ENCODE measurements at places on chromosomes 7 and 10. TPM values are rescaled to one million over a fixed set of nuclear protein-coding genes. Genes with fewer than 3 reads are reported as not detected.

- no peak for DNase-seq
- no peaks in the 10 kb centered on the region for H3K36me3 ChIP-seq
- no peak overlapping the region for H3K4me3 ChIP-seq
- H3K27me3 ChIP-seq, result no peaks in the 10 kb centered on the region
- H3K4me1 ChIP-seq, result peaks cover 2% of the 10 kb centered on the region
Observed at GRCh38 chr7:473870-474604, 45.6 kb downstream of the PDGFA start.

GRCh38 chr10:124221356-124222317, 128.2 kb upstream of the CHST15 start:
- no peak overlapping the region for H3K4me3 ChIP-seq
- peak overlapping the region; percentile 5 for H3K27ac ChIP-seq
- H3K36me3 ChIP-seq, result no peaks in the 10 kb centered on the region
- peaks cover 12% of the 10 kb centered on the region for H3K27me3 ChIP-seq
- peaks cover 9% of the 10 kb centered on the region for H3K4me1 ChIP-seq

DNA sequence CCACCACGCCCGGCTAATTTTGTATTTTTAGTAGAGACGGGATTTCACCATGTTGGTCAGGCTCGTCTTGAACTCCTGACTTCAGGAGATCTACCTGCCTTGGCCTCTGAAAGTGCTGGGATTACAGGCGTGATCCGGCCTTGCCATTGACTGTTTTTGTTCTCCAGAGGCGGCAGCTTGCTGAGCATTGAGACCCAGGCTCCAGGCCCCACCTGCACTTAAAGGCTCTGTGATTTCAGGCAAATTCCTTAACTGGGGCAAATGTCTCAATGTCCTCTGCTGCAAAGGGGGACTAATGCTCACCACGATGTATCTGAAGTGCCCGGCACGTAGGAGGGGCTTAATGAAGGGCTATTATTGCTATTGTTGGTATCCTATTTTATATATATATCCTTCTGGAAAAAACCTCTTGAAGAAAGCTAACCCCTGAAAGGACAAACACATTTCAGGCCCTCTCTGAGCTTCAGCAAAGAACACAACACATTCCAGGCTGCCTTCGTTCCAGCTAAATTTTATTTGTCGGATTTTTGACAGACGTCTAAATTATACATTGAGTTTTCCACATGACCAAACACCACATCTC, 29.0 kb downstream of the TRIM8 start:
- no peaks in the 10 kb centered on the region for H3K27me3 ChIP-seq
- no peak for DNase-seq
- no peaks in the 10 kb centered on the region for H3K36me3 ChIP-seq
- H3K4me1 ChIP-seq, result peaks cover 74% of the 10 kb centered on the region
- H3K4me3 ChIP-seq, result peak overlapping the region; percentile 57

DNA sequence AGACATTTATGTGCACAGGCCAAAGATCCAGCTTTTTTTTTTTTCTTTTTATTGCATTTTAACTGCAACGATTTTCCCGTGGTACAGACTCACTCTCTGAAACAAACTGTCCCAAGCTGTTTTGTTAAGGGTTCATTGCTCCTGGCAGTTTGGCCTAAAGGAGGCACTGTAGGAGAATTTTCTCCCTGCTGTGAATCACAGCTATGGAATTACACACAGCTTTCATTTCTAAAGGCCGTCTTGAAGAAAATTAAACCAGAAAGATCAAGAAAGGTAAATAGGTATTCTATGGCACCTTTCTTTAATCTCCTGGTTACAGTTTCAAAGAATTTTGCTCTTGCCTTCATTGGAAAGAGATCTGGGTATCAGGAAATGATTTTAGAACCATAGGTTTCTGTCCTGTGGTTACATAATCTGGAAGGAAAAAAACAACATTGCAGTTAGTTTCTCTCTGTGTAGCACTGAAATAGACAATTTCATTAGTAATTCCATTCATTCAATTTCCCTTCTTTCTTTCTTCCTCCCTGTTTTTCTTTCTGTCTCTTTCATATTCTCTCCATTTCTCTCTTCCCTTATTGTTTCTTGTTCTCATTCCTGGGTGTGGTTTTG, 51.2 kb downstream of the PDK4 start:
- no peaks in the 10 kb centered on the region for H3K27me3 ChIP-seq
- H3K36me3 ChIP-seq, result no peaks in the 10 kb centered on the region
- no peak for DNase-seq

DNA sequence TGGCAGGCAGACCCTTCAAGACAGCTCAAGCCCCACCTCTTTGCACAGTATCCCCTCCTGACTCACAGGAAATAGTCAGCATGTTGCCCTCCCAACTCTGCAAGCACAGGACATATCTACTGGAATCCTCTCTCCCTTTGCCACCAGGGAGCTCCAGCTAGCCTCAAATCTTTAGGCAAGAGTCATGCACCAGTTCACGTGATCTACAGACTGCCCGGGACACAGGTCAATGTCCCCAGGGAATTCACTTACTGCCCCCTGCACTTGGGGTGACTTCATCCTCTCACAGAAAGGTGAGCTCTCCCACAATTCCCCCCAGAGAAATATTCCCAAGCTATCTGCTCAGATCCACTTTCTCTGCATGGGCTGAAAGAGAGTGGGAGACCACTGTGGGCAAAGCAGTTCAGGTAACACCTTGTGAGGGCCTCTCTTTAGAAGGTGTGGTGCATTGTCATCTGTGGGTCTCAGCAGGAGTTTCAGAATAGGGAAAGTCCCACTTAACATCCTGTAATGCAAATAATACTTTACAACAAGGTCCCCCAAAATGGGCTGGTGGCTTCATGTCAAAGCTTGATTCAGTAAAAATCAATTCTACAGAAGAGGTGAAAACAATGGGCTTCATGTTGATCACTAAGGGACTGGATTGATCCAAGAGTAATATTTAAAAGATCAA, 129.9 kb downstream of the NOC3L start:
- H3K27ac ChIP-seq, result no peak overlapping the region
- no peaks in the 10 kb centered on the region for H3K27me3 ChIP-seq
- no peaks in the 10 kb centered on the region for H3K4me1 ChIP-seq
- no peaks in the 10 kb centered on the region for H3K36me3 ChIP-seq
- no peak for DNase-seq

DNA sequence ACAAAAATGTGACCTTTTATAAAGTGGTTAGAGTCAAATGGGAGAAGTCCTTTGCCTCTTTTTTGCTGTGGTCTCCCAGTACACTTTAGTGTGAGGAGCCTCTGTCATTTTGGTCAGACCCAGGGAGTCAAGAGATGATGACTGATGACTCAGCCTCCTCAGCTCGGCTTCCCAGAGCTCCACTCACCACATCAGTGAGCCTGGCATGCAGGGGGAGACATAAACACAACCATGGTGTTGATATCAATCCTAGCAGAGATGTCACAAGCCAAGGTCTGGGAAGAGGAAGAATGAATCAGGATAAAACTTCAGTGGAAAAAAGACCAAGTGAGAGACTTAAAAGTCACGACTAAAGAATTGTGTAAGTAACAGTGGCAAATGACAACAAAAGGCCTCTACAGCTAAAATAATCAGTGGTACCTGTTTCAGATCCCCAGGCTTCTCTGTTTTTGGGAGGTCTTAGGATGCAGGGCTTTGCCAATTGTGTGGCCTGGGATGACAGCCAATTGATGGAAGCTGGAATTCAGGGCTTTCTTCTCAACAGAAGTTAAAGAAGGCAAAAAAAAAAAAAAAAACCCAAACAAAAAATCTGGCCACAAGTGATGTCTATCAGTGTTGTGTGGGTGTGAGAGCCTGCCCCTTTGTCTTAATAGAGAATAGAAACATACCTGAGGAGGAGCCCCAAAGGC, 50.2 kb downstream of the TFAM start:
- no peak overlapping the region for H3K4me3 ChIP-seq
- no peak overlapping the region for H3K27ac ChIP-seq
- DNase-seq, result no peak
- H3K4me1 ChIP-seq, result no peaks in the 10 kb centered on the region
- no peaks in the 10 kb centered on the region for H3K36me3 ChIP-seq

DNA sequence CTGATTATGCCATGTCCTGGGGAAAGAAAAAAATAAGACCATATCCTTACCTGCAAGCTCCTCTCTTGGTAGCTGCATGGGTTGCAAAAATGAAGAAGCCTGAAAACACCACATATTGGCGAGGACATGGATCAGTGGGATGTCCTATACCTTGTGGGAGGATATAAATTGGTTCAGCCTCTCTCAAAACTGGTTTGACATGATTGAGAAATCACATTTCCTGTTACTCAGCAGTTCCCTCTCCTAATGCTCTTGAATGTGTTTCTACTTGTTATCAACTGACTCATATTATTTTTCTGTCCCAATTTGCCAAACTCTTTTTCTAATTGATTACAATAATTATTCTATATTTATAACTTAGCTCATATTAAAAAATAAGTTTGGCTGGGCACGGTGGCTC, 380.2 kb downstream of the EXOC4 start:
- no peak for DNase-seq
- no peaks in the 10 kb centered on the region for H3K4me1 ChIP-seq
- H3K36me3 ChIP-seq, result no peaks in the 10 kb centered on the region
- no peaks in the 10 kb centered on the region for H3K27me3 ChIP-seq
- H3K4me3 ChIP-seq, result no peak overlapping the region

DNA sequence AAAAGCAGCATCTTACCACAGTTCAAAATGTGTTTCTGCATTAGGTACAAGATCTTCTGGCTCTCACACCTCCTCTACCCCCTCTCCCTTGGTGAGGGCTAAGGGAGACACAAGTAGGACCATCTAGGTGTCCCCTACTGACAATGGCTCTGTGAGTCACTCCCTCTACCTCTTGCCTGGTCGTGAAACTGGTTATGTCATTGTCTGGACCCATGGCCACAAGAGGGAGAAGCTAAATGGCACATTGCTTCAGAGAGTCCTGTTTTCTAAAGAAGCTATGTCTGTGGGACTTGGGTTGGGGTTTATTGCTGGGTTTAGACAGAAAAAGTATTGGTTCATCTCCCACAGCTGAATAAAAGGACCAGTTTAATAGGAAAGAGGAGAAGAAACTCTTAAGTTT, 4.0 kb upstream of the PLXNA4 start:
- H3K27me3 ChIP-seq, result peaks cover 42% of the 10 kb centered on the region
- no peaks in the 10 kb centered on the region for H3K36me3 ChIP-seq
- peaks cover 5% of the 10 kb centered on the region for H3K4me1 ChIP-seq

DNA sequence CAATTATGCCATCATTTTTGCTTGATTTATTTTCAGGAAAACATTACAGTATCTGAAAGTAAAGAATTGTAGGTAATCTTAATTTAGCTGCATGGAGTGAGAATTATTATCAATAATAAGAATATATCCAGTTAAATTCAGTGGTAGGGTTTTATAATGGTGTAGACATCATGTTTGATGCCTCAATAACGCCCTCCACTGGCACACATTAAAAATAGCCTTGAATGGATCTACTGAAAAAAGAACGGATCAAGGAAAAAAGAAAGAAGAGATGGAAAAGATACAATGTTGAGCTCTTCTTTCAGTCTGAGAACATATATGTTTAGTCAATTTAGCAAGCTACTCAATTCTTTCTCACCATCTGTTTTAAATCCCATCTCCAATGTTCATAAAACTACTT, 319.2 kb downstream of the CDC14C start:
- H3K4me1 ChIP-seq, result no peaks in the 10 kb centered on the region
- H3K36me3 ChIP-seq, result no peaks in the 10 kb centered on the region
- DNase-seq, result no peak
- H3K27ac ChIP-seq, result no peak overlapping the region

DNA sequence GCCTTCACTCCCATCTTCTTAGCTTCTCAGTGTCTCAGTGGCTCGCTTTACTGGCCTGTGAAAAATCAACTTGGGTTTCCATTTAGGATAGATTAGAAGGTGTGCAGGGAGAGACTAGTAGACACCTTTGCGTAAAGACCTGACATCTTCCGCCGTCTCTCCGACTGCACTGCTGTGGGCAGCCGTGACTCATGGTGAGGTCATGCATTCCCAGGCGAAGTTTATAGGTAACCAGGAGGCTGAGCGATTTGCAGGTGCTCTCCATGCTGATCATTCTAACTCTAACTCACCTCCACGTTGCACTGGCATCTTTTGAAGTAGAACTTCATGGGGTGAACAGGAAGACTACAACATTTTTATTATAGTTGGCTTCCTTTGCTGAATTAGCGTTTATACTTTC, 68.0 kb upstream of the ZNF438 start:
- no peak overlapping the region for H3K27ac ChIP-seq
- no peaks in the 10 kb centered on the region for H3K27me3 ChIP-seq
- H3K4me3 ChIP-seq, result no peak overlapping the region
- no peaks in the 10 kb centered on the region for H3K36me3 ChIP-seq
- no peak for DNase-seq

- no peaks in the 10 kb centered on the region for H3K36me3 ChIP-seq
- no peak overlapping the region for H3K27ac ChIP-seq
- no peak for DNase-seq
- H3K4me3 ChIP-seq, result no peak overlapping the region
Observed at GRCh38 chr10:3486346-3487065, 298.5 kb downstream of the KLF6 start.

DNA sequence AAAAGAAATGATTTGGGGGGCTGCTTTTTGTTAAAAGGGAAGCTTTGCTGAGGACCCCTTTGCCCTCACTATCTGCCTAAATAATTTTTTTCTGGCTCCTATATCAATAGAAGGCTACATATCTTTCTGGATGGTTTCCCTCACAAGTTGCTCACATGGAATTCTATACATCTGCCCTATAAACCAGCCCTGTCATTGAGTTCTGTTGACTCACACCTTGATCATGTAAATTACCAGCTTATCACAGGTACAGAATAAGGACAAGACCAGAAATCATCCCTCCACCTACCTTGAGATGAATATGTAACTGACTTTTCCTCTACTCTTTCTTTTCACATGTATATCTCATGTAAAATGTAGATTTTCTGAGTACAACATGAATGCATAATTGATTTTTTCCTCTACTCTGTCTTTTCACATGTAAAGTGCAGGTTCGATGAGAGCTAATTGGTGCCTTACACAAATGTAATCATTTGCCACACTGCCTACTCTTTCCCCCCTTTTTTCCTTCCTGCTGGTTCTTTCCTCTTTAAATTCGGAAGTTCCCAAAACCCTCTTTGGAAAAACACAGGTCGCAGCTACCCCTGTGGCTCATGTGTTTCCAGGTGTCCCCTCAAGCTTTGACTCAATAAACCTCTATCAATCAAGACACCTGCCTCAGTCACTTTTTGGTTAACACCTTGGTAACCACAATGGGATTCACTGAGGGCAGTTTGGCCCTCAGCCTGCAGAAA, 12.5 kb downstream of the CYP3A43 start:
- no peak overlapping the region for H3K4me3 ChIP-seq
- H3K27me3 ChIP-seq, result no peaks in the 10 kb centered on the region
- H3K4me1 ChIP-seq, result peaks cover 2% of the 10 kb centered on the region
- DNase-seq, result no peak

CUBN gene
- 1.8 TPM for polyA plus RNA-seq

CCDC3 gene
- polyA plus RNA-seq, result 52.4 TPM

LYZL2 gene
- polyA plus RNA-seq, result not detected

NAT16 gene
- polyA plus RNA-seq, result not detected

DNAJB6 gene
- polyA plus RNA-seq, result 166 TPM
